ENCODE measurements at places on chromosomes 7 and 10.

DNA sequence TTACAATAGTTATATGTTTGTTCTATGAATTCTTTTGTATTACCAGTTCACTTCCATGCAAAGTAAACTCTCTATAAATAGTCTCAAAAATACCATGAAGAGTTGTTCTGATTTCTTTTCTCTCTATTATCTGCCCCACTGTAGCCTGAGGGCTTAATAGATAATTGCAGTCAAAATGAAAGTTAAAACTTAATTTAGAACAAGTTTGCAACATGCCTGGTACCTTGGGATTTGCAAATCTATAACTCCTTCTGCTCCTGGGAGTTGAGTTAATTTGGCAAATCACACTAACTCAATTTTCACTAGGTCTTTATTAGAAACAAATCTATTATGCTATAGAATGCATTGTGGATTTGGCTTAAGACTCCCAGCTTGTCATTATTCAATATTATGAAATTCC, 21.8 kb upstream of the NDUFA5 start:
- DNase-seq: no peak

- no peak for DNase-seq
These were observed 33.9 kb downstream of the RCC1L start for GRCh38 chr7:75039709-75040108.

DNA sequence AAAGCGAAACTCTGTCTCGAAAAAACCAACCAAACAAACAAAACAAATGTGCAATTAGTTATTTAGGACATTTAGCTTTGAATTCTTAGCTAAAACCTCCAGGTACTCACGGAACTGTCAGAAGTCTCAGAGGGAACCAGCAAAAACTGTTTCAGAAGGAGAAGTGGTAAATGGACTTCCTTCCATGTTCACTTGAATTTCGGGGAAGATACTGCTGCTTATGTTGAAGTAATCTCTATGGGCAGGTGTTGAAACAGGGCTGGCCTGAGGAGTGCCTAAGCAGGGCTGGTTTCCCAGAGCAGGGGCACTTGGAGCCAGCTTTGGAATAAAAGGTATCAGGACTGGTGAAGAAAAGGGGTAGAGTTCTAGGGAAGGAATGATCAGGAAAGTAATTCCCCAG, 2.4 kb upstream of the EXOC6 start:
- DNase-seq: no peak

DNA sequence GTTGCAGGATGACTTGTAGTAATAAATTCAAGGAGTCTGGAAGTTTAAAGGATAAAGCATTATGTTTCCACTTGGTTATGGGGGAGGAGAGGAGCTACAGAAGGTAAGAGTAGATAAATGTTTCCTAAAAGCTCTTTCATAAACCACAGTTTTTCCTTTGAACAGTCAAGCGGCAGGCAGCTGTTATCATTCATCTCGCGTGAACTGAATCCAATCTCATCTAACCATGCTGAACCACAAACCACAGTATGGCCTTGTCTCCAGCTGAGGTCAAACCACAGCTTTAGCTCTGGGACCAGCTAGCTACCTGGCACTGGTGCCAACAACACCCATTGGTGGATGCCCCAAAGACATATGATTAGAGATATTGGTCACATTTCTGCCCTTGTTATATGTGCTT, 63.3 kb downstream of the NOC3L start:
- no peak for DNase-seq

DNA sequence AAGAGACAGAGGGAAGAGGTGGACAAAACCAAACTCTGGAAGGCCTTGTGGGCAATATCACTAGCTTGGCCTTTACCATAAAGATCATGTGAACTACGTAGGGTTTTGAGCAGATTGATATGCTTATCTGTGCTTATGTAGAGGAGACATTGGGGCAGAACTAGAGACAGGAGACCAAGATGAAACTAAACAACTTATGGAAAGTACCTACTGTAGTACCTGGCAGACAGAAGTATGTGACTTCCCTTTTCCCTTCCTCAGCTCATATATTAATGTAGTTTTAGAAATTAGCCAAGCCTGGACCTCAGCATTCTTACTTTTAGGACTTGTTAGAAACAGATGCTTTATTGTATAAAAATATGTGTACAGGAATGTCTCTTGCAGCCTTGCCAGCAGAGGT, 14.0 kb upstream of the IL6 start:
- DNase-seq: no peak

DNA sequence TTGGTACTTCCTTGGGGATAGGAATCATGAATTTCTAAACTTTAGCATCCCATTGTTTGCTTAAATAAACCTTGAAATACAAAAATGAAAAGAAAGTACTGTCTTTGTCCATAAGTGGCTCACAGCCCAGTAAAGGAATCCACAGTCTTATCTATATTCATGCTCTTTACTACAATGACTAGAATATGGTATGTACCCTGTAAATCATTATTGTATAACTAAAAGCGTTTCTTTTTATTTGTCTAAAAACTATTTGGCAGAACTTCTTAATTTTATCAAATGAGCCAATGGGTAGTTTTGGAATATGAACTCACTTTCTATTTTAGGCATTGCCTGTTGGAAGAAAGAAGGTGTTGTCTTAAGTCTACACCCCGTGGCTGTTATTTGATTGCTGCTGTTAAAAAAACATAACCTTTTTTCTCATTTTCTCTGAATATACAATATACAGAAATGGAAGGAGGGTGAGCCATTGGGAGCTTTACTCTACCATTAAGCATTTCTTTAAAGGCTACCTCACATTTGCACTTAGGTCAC, 12.4 kb upstream of the STRIP2 start:
- no peak for DNase-seq

Data from naive thymus-derived CD4-positive, alpha-beta T cell (primary cell).